ENCODE measurements at places on chromosomes 11 and 22. TPM values are rescaled to one million over a fixed set of nuclear protein-coding genes. Genes with fewer than 3 reads are reported as not detected.

The ROM1 gene
- 5.6 TPM for total RNA-seq

GRCh38 chr11:2267306-2267850 is 3.0 kb downstream of the ASCL2 start:
- DNase-seq: no peak

DNA sequence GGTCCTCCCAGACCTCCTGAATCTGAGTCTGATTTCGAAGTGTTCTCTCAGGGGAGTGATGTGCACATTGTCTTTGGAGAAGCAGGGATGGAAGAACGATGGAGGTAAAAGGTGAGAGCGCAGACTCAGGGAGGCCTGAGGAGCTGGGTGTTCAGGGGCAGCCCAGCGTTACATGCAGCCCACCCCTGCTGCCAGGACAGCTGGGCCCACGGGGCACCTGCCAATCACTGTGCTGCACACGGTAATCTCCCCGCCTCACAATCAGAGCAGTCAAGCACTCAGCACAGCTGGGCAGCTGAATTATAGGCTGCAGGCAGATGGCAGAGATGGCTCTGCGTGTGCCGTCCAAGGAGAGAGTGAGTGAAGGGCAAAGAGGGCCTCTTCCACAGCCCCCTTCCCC is 17.9 kb upstream of the HTR3A start:
- no peak for DNase-seq

The SCO2 gene
- 4.9 TPM for total RNA-seq

GRCh38 chr22:30038219-30038618 is 42.0 kb upstream of the HORMAD2 start:
- DNase-seq: no peak

The MMP13 gene
- total RNA-seq: not detected

Data from lower lobe of right lung (tissue), 2 donors.